CD4-positive, alpha-beta T cell treated with Interleukin-17A for 4 hours (primary cell): ENCODE measurements at places on chromosomes 4 and X.

DNA sequence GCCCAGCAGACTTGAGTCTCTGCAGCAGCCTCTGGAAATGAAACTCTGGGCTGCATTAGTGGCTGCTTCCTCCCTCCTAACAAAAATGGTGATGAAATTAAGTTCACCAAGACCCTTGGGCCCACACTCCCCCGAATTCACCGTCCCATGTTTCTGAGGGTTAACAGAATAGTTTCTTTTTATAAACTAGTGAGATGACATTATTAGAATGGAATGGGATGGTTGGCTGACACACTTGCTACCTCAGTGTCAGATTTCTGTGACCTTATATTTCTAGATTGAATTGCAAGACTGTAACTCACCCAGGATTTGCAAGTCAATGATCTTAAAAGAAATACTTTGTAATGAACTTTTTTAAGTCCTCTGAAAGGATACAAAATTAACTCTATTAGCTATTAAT, 127.1 kb downstream of the SHROOM3 start:
- no peak for DNase-seq

- no peak for DNase-seq
These were observed 139.1 kb downstream of the GPC3 start for GRCh38 chrX:133846311-133846710.

GRCh38 chr4:126916626-126917140, 716.1 kb upstream of the INTU start:
- DNase-seq = no peak

- no peak for DNase-seq
These were observed 50.9 kb downstream of the CEP44 start for GRCh38 chr4:174334628-174335027.

- DNase-seq = no peak
These were observed 202.9 kb downstream of the CHIC1 start for GRCh38 chrX:73765776-73766430.

GRCh38 chr4:89071311-89071710, 14.3 kb upstream of the FAM13A start:
- DNase-seq = no peak

DNA sequence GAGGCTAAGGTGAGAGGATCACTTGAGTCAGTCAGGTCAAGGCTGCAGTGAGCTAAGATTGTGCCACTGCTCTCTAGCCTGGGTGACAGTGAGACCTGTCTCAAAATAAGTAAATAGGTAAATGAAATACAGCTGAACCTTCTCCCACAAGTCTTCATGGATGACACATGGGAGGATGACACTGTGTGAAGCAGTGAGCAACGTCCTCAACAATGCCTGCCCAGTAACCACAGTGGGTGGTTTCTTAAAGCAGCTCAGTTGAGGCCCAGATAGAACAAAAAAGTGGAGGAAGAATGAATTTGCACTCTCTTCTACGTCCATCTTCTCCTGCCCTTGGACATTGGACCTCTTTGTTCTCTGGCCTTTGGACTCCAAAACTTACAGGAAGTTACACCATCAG, 52.7 kb downstream of the MSX1 start:
- no peak for DNase-seq

DNA sequence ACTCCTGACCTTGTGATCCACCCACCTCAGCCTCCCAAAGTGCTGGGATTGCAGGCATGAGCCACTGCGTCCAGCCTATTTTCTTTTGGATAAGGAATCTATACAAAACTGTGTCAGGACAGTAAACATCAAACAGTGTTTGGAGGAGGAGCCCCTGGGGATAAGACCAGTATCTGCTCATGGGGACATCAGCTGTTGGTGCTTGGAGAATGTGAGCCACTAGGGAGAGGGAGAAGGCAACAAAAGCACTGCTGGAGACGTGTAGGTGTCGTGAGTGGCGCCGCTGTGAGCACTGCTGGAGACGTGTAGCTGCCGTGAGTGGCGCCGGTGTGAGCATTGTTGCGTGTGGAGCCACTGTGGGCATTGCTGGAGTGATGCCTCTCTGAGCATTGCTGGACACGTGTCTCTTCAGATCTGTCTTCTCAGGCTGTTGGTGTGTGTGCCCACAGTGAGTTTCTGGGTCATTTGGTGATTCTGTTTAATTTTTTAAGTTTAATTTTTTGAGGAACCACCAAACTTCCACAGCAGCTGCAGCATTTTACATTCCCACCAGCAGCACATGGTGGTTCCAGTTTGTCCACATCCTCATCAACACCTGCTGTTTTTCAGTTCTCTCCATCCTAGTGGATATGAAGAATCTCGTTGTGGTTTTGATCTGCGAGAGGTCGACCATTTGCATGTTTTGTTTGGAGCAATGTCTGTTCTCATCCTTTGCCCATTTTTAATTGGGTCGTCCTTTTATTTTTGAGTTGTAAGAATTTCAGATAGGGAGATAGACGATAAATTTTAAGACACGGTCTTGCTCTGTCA, 19.0 kb downstream of the DGKQ start:
- DNase-seq = no peak

DNA sequence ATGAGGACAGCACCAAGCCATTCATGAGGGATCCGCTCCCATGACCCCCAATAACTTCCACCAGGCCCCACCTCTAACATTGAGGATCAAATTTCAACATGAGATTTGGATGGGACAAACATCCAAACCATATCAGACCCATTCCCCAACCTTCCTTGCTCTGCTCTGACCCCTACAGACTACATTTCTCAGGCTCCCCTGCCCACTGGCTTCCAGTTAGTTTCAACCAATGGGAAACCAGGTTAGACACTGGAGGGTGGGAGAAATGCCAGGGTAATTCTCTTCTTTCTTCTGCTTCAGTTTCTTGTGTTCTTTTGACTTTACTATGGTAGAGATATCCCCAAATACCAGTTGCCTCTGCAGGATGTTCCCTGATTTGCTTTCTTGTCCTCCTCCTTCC, 125.7 kb downstream of the CLCN4 start:
- DNase-seq = no peak

DNA sequence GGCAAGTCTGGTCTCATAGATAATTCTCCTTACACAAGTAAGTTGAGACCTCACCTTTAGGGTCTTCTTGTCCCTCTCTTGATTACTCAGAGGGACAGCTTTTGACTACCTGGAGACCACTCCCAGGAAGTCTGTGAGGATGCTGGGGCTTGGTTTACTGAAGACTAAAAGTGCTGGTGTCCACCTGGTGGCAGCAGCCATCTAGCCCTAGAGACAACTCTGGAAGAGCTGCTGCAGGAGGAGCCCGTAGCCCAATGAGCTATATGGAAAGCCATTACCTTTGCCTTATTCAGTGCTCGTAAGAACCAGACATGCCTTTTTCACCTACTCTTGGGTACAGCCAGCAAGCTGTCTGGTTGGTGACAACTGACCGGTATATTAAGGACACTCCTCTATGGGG, 7.3 kb downstream of the FGFBP2 start:
- no peak for DNase-seq

DNA sequence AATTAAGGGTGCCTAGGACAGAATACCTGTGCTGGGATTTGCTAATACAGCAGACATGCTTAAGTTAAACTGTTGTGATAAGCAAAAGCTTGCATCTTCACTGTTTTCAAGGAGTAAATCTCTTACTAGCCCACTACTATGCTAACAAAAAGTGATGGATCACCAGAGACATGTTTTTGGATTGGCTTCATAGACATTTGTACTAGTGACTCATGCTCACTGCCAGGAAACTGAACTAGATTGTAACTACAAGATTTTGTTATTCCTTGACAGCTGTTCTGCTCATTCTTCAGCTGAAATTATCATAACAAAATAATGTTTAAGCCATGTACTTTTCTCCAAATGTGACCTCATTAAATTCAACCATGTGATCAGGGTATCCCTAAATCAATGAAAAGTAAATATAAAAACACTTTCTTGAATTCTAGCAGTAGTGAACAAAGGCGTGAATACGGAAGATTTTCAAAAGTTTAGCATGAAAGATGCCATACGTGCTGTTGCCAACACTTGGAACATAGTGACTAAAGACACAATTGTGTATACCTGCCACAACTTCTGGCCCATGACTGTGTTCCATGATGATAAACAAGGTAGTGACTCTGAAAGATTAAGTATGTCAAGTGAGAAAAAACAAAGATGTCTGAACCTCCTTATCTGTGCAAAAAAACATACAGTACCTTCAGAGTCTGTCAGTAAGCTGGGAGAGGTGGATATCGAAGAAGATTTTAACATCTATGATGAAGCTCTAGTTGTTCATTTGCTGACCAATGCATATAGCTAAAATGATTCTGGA, 154.0 kb downstream of the BTC start:
- DNase-seq = no peak

GRCh38 chrX:24169211-24169610, 19.7 kb downstream of the ZFX start:
- no peak for DNase-seq

GRCh38 chr4:96407738-96408463, 568.0 kb downstream of the PDHA2 start:
- DNase-seq = no peak

- no peak for DNase-seq
These were observed 89.9 kb downstream of the SHISA3 start for GRCh38 chr4:42487230-42487629.

DNA sequence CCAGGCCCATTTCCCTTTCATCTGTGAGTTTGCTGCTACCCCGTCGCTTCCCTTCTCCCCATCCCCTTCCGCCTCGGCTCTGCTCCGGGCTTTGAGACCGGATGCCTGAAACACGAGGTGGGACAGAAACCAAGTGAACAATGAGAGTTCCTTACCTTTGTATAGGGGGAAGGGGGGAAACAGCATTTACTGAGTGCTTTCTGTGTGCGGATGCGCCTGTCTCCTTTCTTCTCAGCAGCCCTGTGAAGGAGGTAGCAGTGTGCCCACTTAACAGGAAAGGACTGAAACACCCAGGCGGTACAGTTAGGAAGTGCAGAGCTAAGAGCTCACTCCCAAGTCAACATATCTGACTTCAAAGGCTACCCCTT, 43.2 kb upstream of the TMSB15B start:
- peak; percentile 35 for DNase-seq

GRCh38 chr4:116150152-116150551, 935.2 kb downstream of the TRAM1L1 start:
- DNase-seq = no peak

GRCh38 chr4:102503831-102504786, 3.0 kb downstream of the NFKB1 start:
- no peak for DNase-seq

GRCh38 chr4:44859477-44859876, 133.1 kb upstream of the GNPDA2 start:
- no peak for DNase-seq

DNA sequence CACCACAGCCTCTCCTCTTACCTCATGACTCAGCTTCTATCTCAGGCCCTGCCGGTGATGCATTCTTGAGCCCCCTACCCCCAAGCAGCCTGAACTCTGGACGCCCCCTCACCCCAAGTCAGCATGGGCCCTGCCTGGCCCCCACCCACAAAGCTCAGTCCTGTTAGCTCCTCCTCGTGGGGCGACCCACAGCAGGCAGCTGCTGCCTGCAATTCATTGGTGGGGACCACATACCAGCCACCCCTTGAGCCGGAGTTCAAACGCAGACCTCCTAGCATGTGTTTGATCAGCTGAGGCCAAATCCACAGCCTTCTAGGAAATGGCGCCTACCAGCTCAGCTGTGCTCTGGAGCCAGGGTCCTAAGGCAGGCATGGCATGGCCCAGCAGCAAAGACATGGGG, 111.8 kb downstream of the EFNB1 start:
- DNase-seq = no peak

DNA sequence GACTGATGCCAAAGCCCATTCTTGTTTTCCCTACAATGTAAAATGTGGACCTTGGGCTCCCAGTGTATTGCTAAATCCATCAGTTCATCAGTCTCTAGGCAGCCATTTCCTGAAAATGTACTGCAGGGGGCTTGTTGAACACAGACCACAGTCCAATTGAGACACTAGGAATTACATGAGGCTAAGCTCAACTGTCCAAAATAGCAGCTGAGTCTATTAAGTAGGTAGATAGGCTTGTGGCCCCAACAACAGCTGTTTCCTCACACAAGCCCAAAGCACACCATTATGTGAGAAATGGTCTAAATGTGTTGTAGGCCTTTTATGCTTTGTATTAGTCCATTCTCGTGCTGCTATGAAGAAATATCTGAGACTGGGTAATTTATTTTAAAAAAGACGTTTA, 60.0 kb upstream of the PAK3 start:
- DNase-seq = no peak

DNA sequence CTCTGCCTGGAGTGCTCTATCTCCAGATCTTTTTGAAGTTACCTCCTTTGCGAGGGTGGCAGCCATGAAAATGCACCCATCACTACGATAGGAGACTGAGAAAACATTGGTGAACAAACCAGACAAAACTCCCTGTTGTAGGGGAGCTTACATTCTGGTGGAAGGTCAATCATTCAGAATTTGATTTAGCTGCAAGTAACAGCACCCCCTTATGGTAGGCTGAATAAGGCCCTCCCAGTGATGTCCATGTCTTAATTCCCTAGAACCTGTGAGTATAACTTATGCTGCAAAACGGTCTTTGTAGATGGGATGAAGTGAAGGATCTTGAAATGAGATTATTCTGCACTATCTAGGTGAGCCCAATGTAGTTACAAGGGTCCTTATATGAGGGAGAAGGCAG, 5.6 kb upstream of the TEC start:
- DNase-seq = no peak

DNA sequence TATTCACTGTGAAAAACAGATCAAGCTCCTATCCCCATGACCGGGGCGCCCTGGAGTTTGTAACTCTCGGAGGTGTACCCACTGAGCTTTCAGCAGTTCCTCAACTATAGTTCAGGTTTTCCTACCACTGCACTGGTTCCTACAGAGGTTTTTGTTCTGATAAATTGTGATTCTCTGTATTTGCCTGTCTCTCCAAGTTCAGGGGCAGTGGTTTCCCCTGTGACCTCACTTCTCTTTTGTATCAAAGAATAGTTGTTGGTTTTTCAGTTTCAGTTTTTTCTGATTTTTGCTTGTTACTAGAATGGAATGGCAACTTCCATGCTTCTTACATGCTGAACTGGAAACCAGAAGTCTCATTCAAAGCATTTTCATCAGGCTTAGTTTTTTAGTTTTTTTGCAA, 56.8 kb upstream of the PLS3 start:
- DNase-seq = no peak

- no peak for DNase-seq
These were observed 707.8 kb upstream of the AMOT start for GRCh38 chrX:113548308-113549015.

DNA sequence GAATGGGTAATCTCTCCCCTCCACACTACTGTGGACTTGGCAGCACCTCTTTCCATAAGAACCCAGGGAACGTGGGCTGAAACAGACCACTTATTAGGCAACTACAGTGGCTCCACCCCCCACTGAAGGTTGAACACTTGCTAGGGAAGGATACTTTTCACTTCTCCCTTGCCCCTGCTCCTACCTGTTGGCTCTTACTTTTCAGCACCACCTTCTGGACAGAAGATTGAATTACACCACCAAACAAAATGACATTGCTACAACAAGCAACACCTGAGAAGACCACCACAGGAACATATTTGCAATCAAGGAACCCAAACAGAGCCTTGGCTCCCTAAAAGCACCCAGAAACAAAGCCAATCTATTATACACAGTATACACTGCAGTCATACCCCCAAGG, 132.1 kb upstream of the CXCL13 start:
- no peak for DNase-seq

- peak; percentile 10 for DNase-seq
These were observed 33.6 kb downstream of the CLCN4 start for GRCh38 chrX:10190367-10190766.
